ENCODE measurements at places on chromosomes 3 and 15. TPM values are rescaled to one million over a fixed set of nuclear protein-coding genes. Genes with fewer than 3 reads are reported as not detected.

The GP9 gene
- total RNA-seq = 3.7 TPM

The EFHB gene
- 1.3 TPM for total RNA-seq

The HDAC11 gene
- total RNA-seq = 3.8 TPM

The CD86 gene
- not detected for total RNA-seq

The PCOLCE2 gene
- not detected for total RNA-seq

The STARD5 gene
- total RNA-seq = 6.6 TPM

The OIP5 gene
- 0.96 TPM for total RNA-seq

- no peak for DNase-seq
- no peak overlapping the region for H3K27ac ChIP-seq
- no peak overlapping the region for H3K4me3 ChIP-seq
Observed at GRCh38 chr15:57785959-57786358, 79.4 kb downstream of the POLR2M start.

DNA sequence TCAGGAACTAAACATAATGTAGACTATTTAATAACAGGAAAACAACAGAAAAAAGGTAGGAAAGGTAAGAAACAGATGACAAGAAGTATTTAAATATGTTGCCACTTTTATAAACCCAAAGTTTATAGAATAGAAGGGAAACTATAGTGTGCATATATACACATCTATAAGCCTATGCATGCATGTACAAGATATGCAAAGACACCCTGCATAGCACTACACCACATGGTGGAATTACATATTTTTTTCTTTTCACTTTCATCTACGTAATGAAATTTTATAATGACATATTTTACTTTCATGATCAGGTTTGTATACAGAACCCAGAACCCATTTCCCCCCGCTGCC, 136.8 kb downstream of the MEX3B start:
- no peak for DNase-seq
- no peak overlapping the region for H3K27ac ChIP-seq
- H3K27me3 ChIP-seq = no peaks in the 10 kb centered on the region
- no peak overlapping the region for H3K4me3 ChIP-seq
- no peaks in the 10 kb centered on the region for H3K36me3 ChIP-seq
- no peaks in the 10 kb centered on the region for H3K4me1 ChIP-seq

DNA sequence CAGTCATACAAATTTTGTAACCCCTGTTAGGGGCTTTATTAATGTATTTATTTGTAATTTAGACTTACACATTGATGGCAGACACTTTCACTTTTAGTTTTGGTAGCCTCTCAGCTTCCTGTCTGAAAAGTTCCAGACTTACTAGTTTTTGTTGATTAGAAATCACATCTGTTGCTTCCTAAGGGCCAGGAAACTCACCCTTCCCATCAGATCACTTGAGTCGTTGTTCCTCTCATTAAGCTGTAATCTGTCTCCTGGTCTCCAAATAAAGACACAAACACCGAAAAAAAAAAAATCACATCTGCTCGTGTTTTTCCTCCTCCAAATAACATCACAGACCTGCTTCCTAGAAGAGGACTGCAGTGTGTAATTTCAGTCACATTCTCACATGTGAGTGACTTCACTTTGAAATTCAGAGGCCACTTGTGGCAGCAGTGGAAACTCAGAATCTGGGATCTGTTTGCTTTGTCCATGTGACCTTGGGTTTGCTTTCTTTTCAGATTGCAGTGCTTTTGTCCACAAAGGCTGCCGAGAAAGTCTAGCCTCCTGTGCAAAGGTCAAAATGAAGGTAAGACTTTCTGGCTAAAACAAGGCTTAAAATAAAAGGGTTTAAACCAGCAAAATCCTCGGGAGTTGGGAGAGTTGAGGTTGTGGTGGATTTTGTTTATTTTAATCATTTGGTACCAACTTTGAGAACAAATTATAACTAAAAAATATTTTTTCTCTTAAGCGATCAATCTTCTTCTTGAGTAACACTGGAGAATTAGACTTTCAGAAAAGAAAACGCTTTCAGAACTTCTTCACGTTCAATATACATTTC, 87.0 kb downstream of the KLHL25 start:
- H3K4me3 ChIP-seq = peak overlapping the region; percentile 89
- peak overlapping the region; percentile 87 for H3K27ac ChIP-seq
- no peaks in the 10 kb centered on the region for H3K27me3 ChIP-seq
- DNase-seq = no peak
- H3K4me1 ChIP-seq = peaks cover 70% of the 10 kb centered on the region

GRCh38 chr3:104297617-104298016, 1069.1 kb upstream of the ALCAM start:
- no peaks in the 10 kb centered on the region for H3K27me3 ChIP-seq
- no peaks in the 10 kb centered on the region for H3K36me3 ChIP-seq
- H3K27ac ChIP-seq = no peak overlapping the region
- no peaks in the 10 kb centered on the region for H3K4me1 ChIP-seq

GRCh38 chr15:80250614-80251427, 1.2 kb downstream of the CTXND1 start:
- H3K36me3 ChIP-seq = no peaks in the 10 kb centered on the region
- no peak overlapping the region for H3K27ac ChIP-seq
- peaks cover 4% of the 10 kb centered on the region for H3K4me1 ChIP-seq
- H3K27me3 ChIP-seq = peaks cover 32% of the 10 kb centered on the region
- DNase-seq = no peak
- no peak overlapping the region for H3K4me3 ChIP-seq

DNA sequence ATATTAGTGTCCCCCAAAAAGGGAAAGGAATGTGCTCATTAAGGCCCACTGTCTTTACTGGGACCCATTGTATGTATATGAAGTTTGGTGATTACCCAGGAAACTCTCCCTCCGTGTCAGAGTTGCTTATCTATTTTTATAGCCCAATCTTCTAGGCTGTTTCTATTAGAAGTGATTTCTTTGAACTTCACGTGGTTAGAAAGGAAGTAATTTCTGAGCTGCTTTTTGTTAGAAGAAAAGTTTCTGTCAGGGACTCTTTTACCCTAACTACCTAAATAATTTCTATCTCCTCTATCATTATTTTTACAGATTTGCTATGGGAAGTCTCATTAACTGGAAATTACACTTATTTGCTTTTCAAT, 17.7 kb upstream of the SENP7 start:
- H3K4me1 ChIP-seq = peaks cover 25% of the 10 kb centered on the region
- peak overlapping the region; percentile 5 for H3K4me3 ChIP-seq
- DNase-seq = peak; percentile 39
- H3K36me3 ChIP-seq = no peaks in the 10 kb centered on the region

DNA sequence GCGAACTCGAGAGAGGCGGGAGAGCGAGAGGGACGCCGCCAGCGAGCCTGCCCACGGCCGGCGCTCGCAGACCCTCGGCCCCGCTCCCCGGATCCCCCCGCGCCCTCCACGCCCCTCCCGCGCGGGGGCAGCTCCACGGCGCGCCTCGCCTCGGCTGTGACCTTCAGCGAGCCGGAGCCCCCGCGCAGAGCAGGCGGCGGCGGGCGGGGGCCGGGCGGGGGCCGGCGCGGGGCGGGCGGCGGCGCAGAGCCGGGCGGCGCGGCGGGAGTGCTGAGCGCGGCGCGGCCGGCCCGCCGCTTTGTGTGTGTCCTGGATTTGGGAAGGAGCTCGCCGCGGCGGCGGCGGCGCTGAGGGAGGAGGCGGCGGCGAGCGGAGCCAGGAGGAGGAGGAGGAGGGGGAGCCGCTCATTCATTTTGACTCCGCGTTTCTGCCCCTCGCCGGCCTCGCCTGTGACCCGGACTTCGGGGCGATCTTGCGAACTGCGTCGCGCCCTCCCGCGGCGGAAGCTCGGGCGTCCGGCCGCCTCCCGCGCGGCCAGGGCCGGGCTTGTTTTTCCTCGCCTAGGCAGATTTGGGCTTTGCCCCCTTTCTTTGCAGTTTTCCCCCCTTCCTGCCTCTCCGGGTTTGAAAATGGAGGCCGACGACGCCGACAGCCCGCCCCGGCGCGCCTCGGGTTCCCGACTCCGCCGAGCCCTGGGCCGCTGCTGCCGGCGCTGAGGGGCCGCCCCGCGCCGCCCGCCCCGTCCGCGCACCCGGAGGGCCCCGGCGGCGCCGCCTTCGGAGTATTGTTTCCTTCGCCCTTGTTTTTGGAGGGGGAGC, 524 bp downstream of the IGF1R start:
- H3K27me3 ChIP-seq = peaks cover 38% of the 10 kb centered on the region
- peak overlapping the region; percentile 80 for H3K27ac ChIP-seq
- peaks cover 34% of the 10 kb centered on the region for H3K4me1 ChIP-seq
- H3K36me3 ChIP-seq = no peaks in the 10 kb centered on the region
- peak; percentile 6 for DNase-seq

GRCh38 chr15:42149493-42150218, 6.8 kb downstream of the PLA2G4F start:
- no peak overlapping the region for H3K27ac ChIP-seq
- no peak overlapping the region for H3K4me3 ChIP-seq
- H3K4me1 ChIP-seq = no peaks in the 10 kb centered on the region
- H3K36me3 ChIP-seq = no peaks in the 10 kb centered on the region

GRCh38 chr3:50466177-50466576, 37.3 kb downstream of the CACNA2D2 start:
- no peaks in the 10 kb centered on the region for H3K4me1 ChIP-seq
- no peaks in the 10 kb centered on the region for H3K27me3 ChIP-seq
- H3K27ac ChIP-seq = no peak overlapping the region
- no peak for DNase-seq
- H3K4me3 ChIP-seq = no peak overlapping the region

- no peak overlapping the region for H3K27ac ChIP-seq
- no peaks in the 10 kb centered on the region for H3K36me3 ChIP-seq
- H3K4me1 ChIP-seq = no peaks in the 10 kb centered on the region
- DNase-seq = no peak
- peaks cover 3% of the 10 kb centered on the region for H3K27me3 ChIP-seq
Observed at GRCh38 chr3:128548426-128549282, 55.7 kb upstream of the GATA2 start.

DNA sequence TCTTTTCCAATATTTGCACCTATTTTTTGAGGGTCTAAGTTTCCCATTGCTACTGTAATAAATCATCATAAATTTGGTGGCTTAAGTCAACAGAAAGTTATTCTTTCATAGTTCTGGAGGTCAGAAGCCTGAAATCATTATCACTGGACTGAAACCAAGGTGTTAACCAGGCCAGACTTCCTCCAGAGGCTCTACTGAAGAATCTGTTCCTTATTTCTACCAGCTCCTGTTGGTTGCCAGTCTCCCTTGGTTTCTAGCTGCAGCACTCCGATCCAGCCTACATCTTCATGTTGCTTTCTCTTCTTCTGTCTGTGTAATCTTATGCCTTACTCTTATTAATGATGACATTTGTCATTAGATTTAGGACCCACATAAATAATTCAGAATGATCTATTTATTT, 22.0 kb upstream of the ARPP21 start:
- no peaks in the 10 kb centered on the region for H3K36me3 ChIP-seq
- H3K27ac ChIP-seq = no peak overlapping the region
- no peaks in the 10 kb centered on the region for H3K27me3 ChIP-seq
- no peaks in the 10 kb centered on the region for H3K4me1 ChIP-seq
- no peak for DNase-seq

DNA sequence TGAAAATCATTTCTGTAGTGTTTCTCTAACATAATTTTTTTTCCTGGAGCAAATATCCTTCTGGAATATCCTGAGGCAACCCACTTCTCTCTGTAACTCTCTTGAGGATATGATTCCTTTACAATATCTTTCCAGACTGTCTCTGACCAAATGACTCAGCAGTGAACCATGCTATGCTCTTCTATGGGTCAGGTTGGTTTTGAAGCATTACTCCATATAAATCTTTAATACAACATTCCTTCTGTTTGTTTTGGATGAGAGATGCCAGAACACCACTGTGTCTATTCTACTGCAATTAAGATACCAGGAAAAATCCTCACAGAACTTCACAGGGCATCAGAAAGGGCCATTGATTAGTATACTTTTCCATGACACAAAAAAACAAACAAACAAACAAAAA, 626.4 kb upstream of the ZNF385D start:
- no peak overlapping the region for H3K27ac ChIP-seq
- H3K36me3 ChIP-seq = no peaks in the 10 kb centered on the region
- no peak for DNase-seq
- no peaks in the 10 kb centered on the region for H3K27me3 ChIP-seq
- H3K4me1 ChIP-seq = no peaks in the 10 kb centered on the region

DNA sequence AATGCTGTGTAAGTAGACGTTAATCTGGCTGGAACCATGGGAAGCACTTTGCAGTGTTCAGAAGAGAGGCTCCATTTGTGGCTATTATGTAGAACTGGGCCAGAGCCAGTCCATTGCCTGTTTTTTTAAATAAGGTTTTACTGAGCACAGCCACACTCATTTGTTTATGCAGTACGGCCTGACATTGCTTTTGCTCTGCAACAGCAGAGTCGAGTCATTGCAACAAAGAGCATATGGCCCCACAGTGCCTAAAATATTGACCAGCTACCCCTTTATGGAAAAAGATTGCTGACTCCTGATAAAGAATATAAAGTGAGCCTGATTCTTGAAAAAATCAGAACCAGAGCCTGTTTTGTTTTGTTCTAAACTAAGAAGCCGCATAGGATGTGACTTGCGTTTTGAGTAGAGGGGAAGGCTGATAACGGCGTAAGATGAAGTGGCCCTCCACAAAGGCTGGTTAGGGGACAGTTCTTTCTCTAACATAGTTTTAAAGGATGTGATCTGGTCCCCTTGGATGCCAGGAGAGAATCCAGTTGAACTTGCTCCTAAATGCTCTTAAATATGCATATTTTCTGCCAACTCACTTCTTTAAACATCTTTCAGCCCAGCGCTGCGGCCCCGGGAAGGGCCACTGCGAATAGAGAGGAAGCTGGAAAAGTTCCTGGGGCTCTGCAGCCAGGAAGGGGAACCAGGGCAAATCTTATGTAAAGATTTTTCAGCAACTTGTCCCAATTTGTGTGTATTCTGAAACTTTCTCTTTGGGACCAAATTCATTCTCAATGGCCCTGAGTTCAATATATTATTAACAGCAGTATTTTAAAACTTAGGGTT, 64.5 kb downstream of the GLDN start:
- no peak overlapping the region for H3K27ac ChIP-seq
- H3K4me3 ChIP-seq = no peak overlapping the region
- H3K27me3 ChIP-seq = no peaks in the 10 kb centered on the region
